ENCODE measurements at places on chromosomes 5 and 9.
A peak's percentile ranks its signal among the peaks of the same experiment; 100 is the strongest.

DNA sequence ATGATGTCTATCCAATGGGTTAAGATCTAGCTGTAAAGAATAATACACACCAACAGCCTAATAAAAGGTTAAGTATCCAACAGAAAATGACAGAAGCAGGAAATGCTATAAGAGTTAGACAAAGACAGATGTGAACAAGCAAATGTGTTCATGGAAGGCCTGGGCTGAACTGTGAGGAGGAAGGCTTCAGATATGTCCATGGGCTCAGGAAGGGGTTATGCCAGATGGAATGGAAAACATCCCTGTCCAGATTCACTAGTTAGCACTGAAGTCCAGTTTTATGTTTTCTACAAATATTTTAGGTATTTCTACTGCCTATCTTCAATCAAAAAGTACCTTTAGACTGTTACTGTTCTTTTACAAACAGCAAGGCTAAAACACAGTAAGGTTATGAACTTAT lies 27.1 kb downstream of the ERAP1 start:
- no peak for DNase-seq

- DNase-seq, result peak; percentile 42
These were observed at the start of gene GOLM1 for GRCh38 chr9:86098824-86099700. Gene GOLM1, minus strand, starts transcription at chr9:86099558. Its CDS starts 20,238 bp downstream, at chr9:86079320.

- DNase-seq, result no peak
These were observed 41.3 kb downstream of the RECK start for GRCh38 chr9:36078051-36078450.

DNA sequence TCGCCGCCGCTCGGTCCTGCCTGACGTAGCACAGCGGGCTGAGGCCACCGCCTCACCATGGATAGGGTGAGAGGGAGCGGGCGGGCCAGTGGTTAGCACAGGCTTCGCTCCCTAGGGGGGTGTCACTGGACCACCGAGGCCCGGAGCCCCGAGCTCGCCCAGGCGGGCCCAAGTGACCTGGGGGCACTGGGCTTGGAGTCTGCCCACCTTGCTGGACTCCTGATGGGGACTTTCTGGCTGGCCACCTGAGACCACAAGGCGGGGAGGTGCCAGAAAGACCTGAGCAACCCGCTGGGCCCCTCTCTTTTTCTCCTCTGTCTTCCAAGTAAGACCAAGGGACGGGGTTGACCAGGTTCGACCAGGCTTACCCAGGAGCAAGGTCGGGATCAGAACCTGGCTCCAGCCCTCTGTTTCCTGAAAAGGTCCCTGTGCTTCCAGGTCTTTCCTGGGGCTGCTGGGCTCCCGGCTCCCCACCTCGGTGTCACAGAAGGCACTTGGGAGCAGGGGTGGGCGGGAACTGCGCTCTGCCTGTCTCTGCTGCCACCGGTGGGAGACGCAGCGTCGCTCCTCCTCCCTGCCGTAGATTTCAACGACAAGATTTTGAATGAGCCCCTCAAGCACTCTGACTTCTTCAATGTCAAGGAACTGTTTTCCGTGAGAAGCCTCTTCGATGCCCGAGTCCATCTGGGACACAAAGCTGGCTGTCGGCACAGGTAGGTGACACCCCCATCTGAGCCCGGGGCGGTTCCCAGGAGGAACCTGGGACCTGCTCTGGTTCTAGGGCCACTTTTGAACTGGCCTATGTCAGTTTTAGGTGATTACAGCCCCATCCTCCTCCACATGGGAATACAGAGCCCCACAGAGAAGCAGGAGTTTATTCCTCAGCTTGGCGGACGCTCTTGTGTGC lies 1.0 kb downstream of the MRPS2 start:
- no peak for DNase-seq

DNA sequence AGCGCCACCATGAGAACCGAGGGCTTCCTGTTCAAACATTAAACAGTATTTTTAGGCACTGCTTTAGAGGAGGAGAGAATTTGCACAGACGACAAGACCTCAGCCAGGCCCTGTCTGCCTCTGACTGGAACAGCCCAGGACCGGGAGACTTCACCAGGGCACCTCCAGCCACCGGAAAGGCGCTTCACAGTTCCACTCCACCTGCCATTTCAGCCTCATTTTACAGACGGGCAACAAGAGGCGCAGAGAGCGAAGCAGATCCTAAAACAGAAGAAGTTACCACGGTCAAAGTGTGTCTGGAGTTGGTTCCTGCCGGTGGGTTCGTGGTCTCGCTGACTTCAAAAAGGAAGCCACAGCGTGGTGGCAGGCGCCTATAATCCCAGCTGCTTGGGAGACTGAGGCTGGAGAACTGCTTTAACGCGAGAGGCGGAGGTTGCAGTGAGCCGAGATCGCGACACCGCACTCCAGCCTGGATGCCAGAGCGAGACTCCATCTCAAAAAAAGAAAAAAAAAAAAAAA lies 28.4 kb downstream of the COL23A1 start:
- DNase-seq, result no peak

GRCh38 chr9:37902796-37903646 lies 906 bp downstream of the SLC25A51 start:
- no peak for DNase-seq

- DNase-seq, result no peak
These were observed 131.1 kb upstream of the TUT7 start for GRCh38 chr9:86485359-86485758.

GRCh38 chr5:165076686-165077085 lies 1571.3 kb downstream of the MAT2B start:
- no peak for DNase-seq

- DNase-seq, result no peak
These were observed 24.6 kb upstream of the IFNB1 start for GRCh38 chr9:21102305-21102704.

DNA sequence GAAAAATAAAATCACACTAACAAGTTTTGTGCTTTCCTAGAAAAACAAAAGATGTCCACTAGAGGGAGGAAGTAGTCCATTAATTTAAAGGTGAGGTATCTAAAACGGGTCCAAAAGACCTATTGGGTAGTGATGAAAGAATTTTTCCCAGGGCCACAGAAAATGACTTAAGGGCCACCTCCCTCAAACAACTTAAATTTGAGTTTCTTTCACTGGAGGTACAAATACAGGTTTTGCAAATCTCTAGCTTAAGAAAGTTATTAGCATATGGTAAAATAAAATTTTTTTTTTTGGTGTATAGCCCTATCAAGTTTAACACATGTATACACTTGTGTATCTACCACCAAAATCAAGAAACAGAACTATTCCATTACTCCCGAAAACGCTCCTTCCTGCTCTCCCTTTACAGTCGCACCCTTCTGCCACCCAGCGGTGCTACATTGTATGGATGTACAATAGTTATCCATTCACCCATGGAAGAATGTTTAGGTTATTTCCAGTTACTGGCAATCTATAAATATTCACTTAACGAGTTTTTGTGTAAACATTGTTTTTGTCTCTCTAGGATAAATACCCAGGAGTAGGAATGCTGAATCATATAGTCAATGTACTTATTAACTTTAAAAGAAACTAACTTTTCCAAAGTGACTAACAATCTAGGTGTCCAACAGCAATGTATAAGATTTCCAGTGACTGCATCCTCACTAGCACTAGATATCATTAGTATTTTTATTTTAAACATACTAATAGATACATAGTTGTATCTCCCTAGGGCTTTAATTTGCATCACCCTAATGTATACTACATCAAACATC lies 21.9 kb downstream of the DEPDC1B start:
- peak; percentile 0 for DNase-seq

DNA sequence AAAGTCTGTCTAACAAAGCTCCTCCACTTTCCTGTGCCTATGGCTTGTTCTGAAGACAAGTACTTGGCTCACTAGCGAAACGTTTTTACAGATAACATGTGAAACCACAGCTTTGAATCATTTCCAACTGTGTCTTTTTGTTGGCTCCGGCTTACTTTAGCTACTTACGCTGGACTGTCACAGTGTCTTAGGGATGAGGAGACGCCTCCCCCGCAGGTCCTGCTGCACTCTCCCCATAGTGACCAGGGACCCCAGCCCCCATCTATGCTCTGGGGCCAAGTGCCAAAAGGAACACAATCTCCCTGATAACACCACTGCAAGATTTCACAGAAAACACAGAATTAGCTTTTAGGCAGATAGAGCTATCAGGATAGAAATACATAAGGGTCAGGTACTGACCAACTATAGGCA lies 219.1 kb downstream of the ADAMTS6 start:
- DNase-seq, result no peak

DNA sequence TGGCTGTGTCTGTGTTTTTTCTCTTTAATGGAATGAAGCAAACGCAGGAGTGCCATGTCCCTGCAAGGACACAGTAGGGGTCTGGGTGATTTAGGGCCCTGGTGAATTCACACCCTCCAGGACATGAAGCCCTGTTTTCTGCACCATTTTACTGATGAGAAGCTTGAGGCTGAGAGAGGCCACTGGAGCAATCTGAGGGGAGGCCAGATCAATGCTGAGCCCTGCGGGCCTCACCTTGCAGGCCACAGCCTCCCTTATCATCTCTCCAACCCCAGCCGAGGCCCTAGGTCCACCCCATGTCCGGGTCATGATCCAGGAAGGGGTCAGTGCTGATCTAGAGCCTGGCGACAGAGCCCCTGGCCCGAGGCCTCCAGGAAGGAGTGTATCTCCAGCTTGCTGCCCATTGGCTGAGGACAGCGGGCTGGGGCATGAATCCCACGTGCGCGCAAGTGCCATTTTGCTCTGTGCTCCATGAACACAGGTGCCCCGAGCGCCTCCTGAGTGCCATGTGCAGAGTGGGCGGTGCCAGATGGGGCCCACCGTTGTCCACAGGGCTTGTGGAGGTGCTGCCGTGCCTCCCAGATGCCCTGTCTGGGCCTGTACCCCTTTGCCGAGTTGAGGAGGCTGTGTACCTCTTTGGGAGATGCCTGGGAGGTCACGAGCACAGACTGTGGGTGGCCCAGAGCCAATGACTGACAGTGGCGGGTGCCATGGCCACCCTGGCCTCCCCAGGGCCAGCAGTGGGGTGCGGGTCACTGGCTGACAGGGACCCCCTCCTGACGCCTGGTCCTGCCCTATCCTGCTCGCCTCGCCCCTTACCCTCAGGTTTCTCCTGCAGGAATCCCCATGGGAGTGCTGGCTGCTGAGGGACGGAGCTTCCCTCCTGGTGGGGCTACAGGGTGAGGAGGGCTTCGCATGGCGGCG lies 32.3 kb upstream of the LPCAT1 start:
- DNase-seq, result no peak

GRCh38 chr5:119105971-119106370 lies 35.1 kb downstream of the DMXL1 start:
- peak; percentile 11 for DNase-seq

DNA sequence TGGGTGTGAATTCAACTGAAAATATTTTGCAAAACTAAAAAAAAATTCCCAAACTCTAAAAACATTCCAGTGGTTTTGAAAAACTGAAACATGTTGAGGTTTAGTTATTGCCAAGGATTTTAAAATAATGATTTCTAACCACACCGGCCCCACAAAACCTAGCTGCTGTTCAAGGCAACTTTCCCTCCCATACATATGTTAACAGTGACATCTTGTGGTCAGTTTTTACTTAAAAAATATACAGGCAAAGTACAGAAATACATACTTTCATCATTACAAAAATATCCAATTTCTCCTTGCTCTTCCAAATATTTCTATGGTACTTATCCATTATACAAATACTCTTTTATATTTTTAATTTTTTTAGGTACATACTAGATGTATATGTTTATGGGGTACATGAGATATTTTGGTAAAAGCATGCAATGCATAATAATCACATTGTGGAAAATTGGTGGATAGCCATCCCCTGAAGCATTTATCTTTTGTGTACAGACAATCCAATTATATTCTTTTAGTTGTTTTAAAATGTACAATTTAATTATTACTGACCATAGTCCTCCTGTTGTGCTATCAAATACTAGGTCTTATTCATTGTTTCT lies 34.4 kb upstream of the MRPS30 start:
- no peak for DNase-seq

DNA sequence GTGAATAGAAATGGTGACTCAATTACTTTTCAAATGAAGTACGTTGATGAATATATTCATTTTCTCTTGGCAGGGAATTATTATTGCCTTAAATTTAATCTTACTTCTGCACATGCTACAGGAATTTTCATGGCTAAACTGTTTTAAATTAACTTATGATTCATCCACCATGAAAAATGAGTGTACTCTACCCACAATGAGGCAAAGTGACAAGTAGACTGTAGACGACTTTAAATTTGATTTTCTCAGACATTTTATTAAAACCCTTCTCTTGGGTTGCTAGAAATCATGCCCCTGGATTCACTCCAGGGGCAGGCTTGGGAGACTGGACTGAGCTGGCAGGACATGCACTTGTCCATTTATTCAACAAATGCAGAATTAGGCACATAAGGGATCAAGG lies 23.5 kb upstream of the ERAP2 start:
- no peak for DNase-seq

DNA sequence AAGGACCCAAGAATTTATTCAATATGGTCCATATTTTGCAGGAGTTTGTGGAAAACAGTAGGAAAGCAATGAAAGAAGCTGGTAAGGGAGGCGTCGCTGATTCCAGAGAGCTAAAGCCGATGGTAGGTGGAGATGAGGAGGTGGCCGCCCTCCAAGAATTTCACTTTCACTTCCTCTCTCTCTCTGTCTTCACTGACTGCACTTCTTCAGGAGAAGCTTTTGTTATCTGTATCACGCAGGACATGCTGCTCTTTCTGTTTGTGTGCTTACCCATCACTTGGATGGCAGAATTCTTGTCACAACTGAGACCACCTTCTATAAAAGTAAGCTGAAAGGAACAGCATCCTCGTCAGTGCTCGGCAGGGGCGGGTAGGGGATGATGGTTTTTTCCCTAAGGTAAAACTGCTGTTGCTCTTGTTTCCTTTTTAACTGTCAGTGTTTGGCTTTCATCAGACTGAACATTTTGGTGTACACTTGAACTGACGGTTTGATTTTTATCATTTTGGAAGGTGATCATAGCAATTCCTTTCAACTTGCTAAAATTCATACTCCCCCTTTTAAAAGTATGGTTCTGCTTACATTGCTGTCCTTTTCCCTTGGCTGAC lies 62.4 kb upstream of the FSD1L start:
- no peak for DNase-seq

GRCh38 chr5:6659941-6660684 lies 26.9 kb downstream of the SRD5A1 start:
- DNase-seq, result no peak

- DNase-seq, result no peak
These were observed 78.7 kb downstream of the FGF18 start for GRCh38 chr5:171498166-171498565.

DNA sequence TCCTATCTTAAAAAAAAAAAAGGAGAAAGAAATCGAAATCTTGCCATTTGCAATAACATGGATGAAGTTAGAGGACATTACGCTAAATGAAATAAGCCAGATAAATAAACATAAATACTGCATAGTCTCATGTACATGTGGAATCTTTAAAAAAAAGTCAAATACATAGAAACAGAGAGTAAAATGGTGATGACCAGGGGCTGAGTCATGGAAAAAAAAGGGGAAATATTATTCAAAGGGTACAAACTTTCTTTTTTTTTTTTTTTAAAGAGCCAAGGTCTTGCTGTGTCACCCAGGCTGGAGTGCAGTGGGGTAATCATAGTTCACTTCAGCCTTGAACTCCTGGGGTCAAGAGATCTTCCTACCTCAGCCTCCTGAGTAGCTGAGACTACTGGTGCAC lies 310.1 kb downstream of the ZNF608 start:
- no peak for DNase-seq

DNA sequence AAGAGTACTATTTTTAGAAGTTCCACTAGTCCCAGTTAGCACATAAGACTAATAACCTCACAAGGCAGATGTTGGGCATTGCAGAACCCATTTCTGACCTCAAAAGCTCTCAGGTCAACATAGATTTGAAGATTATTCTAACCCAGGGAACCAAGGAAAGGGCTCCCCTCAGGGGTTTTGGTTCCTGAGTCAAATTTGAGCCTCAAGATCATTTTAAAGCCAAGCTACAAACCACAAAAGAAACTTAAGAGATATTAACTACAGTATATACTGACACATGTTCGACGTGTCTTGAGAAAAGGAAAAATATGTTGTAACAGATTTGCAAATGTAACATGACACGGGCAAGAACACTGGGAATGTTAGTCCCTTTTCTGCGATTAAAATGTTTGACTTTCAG lies 88.6 kb downstream of the GNAQ start:
- no peak for DNase-seq
